ENCODE measurements at places on chromosomes 1 and 21. TPM values are rescaled to one million over a fixed set of nuclear protein-coding genes. Genes with fewer than 3 reads are reported as not detected.
A peak's percentile ranks its signal among the peaks of the same experiment; 100 is the strongest.

DNA sequence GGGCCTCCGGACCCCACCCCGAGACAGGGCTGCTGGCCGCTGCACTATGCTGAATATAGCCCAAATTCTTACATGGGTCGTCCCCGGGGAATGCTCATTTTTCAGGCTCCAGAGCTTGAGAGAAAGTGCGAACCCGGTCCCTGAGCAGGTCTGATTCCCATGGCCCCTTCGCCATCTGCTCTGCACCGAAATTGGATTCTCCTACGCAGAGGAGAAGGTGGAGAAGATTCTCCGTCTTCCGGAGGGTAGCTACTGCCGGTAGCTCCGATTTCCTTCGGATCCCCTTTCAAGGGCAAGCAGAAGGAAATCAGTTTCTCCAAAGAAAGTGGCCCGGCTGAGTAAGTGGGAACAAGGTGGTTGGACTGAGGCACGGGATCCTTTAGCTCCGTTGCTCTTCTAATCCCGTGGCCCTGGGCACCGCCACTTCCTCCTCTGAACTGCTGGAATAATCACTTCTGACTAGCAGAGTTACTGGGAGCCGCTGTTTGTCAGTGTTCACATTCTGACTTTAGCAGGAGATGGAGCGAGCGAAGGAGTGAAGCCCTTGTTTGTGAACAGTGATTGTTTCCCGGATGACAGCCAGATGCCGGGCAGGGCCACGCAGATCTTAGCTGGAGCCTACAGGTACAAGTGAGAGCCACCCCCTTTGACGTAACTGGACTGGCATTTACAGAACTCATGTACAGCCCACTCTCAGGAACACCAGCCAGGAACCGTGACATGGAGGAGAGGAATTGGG is 1.1 kb upstream of the ZNF496 start:
- DNase-seq = no peak

DNA sequence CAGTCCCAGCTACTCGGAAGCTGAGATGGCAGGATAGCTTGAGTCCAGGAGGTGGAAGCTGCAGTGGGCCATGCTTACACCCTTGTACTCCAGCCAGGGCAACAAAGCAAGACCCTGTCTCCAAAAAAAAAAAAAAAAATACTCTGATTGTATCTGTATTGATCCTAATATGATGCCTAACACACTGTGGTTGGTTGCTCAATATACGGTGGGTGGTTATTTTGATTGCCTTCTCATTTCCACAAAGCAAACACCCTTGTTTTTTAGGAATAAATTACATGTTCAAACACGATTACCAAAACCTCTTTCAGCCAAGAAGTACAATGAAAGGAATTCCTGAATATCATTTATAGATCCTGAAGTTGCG is 3.4 kb downstream of the EGLN1 start:
- no peak for DNase-seq

ICOSLG gene
- 4.5 TPM for total RNA-seq

GRCh38 chr1:43776043-43776761 is 68.9 kb downstream of the ST3GAL3 start:
- DNase-seq = peak; percentile 24

SUSD4 gene
- 11.9 TPM for total RNA-seq

- DNase-seq = no peak
Measured at GRCh38 chr1:183304440-183305107, 113.6 kb downstream of the NMNAT2 start.

- no peak for DNase-seq
Measured at GRCh38 chr1:110538075-110538474, 19.1 kb upstream of the KCNA10 start.

DNA sequence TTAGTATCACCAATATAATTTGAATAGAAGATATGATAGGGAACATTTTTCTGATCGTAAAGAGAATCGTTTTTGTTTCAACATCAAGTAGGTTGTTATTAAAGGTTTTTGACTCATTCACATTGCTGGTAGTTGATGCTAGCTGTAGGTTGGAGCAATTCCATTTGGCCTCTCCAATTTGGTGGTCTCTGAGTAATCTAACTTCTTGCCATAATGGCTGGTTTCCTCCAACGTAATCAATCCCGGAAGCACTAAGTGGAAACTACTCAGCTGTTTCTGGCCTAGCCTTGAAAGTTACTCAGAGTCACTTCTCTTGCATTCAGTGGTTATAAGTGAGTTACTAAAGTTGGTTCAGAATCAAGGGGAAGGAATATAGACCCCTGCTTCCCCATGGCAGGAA is 26.0 kb downstream of the RCOR3 start:
- DNase-seq = no peak

DNA sequence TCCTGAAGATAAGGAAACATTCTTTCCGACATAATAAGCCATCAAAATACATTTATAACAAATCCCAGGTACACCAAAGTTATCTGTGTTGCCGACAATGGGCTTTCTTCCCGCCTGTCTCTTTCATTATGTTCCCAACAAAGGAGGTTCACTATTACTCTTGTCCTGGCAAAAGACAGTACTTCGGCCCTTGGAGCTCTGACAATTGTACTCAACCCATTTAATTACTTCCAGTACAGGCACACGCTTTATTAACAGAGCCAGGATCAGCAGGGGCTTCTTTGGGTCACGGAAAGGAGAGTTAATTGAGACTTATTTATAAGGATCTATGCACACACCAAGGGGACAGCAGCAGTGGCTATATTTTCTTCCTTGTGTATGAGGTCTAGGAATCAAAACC is 46.6 kb upstream of the DUSP10 start:
- DNase-seq = no peak

GRCh38 chr1:117609471-117609911 is 3.6 kb downstream of the TENT5C start:
- DNase-seq = no peak

DNA sequence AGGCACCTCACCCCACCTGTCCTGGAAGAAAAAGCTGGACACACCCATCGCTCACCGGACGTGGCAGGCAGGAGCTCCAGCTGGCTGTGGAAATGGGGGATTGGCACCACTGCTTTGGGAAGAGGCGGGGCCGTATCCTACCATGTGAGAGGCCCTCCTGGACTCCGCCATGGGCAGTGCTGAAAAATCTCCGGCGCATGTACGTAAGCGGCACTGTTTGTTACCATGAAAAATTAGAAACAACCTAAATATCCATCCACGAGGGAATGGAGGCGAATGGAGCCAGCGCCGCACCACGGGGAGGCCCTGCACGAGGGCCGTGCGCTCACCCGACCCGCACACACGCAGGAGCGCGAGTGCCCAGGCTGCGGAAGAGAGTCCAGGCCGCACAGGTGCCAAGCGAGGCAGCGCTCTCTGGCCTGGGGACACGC is 3.1 kb downstream of the KRTAP10-8 start:
- DNase-seq = no peak

PM20D1 gene
- total RNA-seq = not detected

DNA sequence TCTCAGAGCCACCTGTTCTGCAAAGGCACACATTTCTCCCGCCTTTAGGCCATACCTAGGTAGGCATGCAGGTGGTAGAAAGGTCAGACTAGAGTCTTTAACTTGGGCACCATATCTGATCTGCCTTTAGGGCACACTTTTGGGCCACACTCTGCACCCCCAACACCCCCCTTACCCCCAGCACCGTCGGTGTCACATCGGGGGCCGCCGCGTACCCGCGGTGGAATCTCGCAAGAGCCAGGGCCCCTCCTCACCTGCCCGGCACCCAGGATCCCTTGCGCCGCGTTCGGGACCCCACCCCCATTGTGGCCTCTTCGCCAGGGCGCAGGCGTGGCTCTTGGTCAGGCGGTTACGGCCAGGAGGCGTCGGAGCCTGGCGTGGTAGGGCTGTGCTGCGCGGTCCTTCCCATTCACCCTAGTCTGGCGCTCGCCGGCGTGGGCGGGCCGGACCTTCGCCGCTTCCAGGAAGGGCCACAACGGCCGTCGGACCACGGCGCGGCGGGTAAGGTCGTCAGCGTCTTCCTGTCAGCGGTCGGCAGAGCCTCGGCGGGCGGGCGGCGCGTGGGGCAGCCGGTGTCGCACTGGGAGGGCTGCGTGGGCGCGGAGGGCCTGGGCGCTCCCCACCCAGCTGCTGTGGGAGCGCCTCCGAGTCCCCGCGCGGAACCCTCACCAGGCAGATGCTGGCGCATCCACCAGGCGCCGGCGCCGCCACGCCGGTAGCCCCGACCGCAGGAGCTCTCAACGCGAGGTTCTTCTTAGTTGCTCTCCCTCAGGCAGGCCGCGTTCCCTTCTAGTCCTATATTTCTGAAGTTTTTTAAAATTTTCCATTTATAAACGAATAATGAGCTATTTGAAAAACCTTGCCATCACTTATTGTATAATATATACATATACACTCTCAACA is at the start of gene DNAH14:
Gene DNAH14, plus strand, starts transcription at position 341 of the 903 bp plus-strand sequence. CDS start 23,028 bp downstream, outside the sequence.
- DNase-seq = peak; percentile 86

CTSE gene
- 0.54 TPM for total RNA-seq

GRCh38 chr1:192811594-192812239 is 2.9 kb downstream of the RGS2 start:
- no peak for DNase-seq

DNA sequence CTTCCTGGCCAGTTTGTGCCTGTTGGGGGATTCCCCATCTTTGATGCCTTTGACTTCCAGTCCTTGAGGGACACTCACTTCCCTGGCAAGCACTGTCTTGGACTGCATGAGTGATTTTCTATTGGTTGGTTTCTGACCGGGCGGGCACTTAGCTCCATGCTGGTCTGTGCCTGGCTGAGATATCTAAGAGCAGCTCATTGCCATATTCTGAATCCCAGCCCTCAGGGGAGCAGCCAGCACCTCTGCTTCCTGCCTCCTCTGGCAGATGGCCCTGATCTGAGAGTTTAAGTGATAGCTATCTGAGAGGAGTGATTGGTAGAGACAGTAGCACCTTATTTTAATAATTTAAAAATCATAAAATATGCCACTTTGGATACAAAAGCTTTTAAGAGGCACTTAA is 52.5 kb downstream of the DISC1 start:
- no peak for DNase-seq

- DNase-seq = no peak
Measured at GRCh38 chr1:219340796-219341195, 167.1 kb downstream of the LYPLAL1 start.

DNA sequence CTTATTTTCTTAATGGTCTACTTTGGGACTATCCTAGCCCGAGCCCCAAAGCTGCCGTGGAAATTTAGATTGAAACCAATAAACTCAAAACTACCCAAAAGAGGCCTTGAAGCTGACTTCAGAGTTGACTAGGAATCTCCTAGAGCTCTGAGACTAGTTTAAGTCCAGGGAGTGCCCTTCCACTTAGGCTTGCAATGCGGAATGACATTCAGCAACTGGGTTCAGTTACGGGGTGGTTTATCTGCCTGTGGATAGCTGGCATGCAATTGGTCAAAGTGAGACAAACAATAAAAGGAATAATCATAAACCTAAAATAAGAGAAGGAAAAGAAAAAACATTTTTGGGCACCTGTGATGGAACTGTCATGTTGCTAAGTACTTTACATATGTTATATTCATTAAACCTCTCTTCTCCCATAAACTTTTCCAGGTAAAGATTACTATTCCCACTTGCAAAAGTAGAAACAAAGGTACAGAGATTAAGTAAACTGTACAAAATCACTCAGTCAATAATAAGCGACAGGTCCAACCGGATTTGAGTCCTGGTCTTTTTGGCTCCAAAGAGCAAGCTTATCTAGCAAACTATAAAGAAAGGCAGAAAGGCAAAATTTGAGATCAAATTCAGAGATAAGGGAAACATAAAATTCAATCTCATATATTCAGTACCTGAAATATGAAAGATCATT is 56.5 kb downstream of the GPATCH2 start:
- no peak for DNase-seq

DNA sequence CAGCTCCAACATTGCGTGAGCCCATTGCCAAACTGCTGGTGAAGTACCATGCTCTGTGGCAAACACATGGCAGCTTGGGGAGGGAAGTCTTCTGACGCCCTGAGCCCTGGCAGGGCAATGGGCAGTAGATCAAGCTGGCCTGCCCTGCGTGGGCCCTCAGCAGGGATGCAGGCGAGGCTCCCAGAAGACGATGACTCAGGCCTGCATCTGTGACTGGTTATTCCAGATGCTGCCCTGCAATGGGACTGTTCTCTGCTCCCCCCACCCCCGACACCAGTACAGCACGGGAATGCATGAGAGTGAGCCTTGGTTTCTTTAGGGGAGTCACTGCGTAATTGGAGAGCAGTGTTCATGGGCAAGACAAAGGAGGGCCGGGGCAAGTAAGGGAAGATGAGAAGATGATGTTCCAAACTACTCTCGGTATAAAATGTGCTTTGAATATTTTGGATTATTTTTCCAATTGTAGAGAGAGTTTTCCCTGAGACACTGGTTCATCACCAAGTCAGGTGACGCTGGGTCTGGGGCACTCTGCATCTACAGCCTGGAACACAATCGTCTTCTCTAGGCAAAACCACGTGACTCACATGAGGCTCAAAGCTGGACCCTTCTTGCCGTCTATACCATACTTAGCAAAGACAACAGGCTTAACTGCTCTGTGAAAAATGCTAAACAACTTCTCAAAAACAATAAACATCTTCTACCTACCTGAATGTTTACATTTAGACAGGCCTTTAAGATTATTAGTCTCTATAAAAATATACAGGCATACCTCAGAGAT is 9.0 kb upstream of the C1orf198 start:
- DNase-seq = no peak

COPA gene
- total RNA-seq = 84.9 TPM

ACTL8 gene
- 1.2 TPM for total RNA-seq

DNA sequence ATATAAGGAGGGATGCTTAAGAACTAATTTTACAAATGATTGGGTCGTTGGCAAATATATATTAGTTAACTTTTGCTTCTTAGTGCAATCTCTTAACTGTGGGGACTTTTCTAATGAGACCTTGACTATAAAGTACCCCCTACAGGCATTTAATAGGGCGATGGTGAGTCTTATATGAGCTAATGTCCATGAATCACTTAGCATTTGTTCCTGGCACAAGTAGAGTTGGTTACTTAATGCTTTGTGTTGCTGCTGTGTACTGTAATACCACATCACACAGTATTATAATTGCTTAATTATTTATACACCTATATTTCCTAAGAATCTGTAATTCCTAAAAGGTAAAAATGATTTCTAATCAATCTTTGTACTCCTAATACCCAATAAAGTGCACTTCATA is 25.3 kb upstream of the TMCO1 start:
- no peak for DNase-seq

GRCh38 chr1:217534566-217534965 is 96.3 kb downstream of the GPATCH2 start:
- DNase-seq = no peak

BLACAT1 gene
- total RNA-seq = 0.07 TPM

OR2L5 gene
- not detected for total RNA-seq

PROK1 gene
- not detected for total RNA-seq

All from Caki2 (cell line).